Upper lobe of right lung (tissue), 1 donor: ENCODE measurements at places on chromosomes 5 and 9. TPM values are rescaled to one million over a fixed set of nuclear protein-coding genes. Genes with fewer than 3 reads are reported as not detected.

DNA sequence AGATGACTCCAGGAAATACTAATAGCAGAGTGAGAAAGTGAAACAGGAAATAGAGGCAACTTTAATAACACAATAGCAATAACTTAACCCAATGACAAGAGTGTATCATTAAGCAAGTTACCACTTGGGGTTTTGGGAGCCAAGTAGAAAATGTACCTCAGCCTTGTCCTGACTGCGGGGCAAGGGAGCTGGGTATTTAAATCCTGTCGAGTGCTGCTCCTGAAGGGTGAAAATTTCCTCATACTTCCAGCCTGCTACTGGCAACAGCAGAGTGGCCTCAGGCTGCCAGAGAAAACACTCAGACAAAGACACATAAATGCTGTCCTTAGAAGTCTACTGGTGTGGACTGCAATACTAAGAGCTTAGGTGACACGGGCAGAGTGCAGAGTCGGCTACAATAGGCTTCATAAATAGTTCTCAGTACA lies 112.5 kb upstream of the EMB start:
- DNase-seq, result peak; percentile 63
- no peaks in the 10 kb centered on the region for H3K27me3 ChIP-seq
- no peaks in the 10 kb centered on the region for H3K4me1 ChIP-seq
- peak overlapping the region; percentile 27 for H3K27ac ChIP-seq
- peak overlapping the region; percentile 18 for H3K4me3 ChIP-seq

DNA sequence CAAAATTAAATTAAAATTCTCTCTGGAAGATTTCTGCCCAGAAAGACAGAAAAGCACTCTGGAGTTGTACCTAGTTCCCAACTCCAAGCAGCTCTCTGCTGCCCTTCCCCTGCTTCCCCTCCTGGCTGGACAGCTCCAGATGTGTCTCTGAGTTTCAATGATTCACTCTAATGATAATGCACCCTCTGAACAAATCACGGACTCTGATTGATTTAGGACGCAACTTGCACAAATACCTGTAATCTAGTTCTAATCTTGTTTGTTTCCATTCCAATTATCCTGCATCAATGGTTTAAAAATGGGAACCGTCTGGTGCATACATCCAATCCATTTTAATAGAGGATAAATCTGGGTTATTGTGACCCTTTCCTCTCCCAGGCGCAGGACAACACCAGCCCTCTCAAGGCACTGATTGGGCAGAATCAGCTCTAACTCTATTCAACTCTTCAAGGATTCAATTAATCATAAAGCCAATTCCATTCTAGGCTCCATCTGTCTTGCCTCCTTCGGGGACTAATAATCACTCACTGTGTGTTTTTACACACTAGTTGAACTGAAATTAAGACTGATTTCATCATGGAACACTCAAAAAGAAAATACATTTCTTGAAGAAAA lies 111.2 kb upstream of the LRRTM2 start:
- H3K27me3 ChIP-seq, result no peaks in the 10 kb centered on the region
- H3K36me3 ChIP-seq, result no peaks in the 10 kb centered on the region
- no peaks in the 10 kb centered on the region for H3K4me1 ChIP-seq
- no peak overlapping the region for H3K4me3 ChIP-seq
- H3K27ac ChIP-seq, result no peak overlapping the region

GRCh38 chr9:17361378-17361777 lies 217.5 kb upstream of the SH3GL2 start:
- H3K27me3 ChIP-seq, result no peaks in the 10 kb centered on the region
- no peaks in the 10 kb centered on the region for H3K4me1 ChIP-seq
- no peak overlapping the region for H3K27ac ChIP-seq
- no peak overlapping the region for H3K4me3 ChIP-seq

DNA sequence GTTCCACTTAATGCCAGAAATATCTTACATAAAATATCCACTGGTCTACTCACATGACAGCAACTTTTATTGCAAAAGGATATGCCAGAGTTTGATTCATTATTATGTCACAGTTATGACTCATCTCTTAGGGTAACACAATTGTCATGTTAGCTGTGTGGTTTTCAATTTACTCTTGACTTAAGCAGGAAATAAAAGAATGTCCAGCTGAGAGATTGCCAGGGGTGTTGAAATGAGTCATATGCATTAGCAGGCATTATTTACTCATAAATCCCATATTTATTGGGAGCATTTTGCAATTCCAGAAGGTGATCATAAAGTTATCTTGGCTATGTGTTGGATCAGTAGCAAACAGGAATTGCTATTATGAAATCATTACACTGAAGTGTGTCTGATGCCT lies 1164.6 kb upstream of the CDH18 start:
- H3K4me3 ChIP-seq, result no peak overlapping the region
- no peak overlapping the region for H3K27ac ChIP-seq
- no peaks in the 10 kb centered on the region for H3K36me3 ChIP-seq
- no peaks in the 10 kb centered on the region for H3K27me3 ChIP-seq
- H3K4me1 ChIP-seq, result no peaks in the 10 kb centered on the region

Gene CBY3
- total RNA-seq, result not detected

DNA sequence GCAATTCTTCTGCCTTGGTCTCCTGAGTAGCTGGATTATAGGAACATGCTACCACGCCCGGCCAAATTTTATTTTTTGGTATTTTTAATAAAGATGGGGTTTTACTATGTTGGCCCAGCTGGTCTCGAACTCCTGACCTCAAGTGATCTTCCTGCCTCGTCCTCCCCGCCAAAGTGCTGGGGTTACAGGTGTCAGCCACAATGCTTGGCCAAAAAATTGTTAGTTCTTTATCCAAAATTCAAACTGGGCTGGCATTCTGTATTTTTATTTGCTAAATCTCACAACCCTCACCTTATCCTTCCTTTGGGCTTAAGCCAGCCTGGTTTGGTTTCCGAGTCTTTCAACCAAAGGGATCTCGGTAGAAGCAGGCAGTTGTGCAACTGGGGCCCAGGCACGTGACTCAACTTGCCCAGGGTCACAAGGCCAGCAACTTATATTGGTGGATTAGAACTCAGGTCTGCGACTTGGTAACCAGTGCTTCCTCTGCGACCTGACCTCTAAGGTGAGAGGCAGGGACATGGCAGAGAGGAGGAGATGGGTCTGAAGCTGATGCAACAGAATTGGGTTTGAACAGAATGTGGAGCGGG lies 26.5 kb upstream of the BOD1 start:
- no peak overlapping the region for H3K4me3 ChIP-seq
- H3K27me3 ChIP-seq, result no peaks in the 10 kb centered on the region
- H3K27ac ChIP-seq, result no peak overlapping the region
- no peak for DNase-seq
- H3K4me1 ChIP-seq, result no peaks in the 10 kb centered on the region

Gene STK32A
- total RNA-seq, result 10.2 TPM
